NCI-H1092 treated with DMSO at 0.1 percent for 48 hours (cell line): ENCODE measurements at places on chromosomes 1 and 21.

- DNase-seq = peak; percentile 45
Measured at GRCh38 chr1:116345843-116346242, 27.2 kb upstream of the ATP1A1 start.

DNA sequence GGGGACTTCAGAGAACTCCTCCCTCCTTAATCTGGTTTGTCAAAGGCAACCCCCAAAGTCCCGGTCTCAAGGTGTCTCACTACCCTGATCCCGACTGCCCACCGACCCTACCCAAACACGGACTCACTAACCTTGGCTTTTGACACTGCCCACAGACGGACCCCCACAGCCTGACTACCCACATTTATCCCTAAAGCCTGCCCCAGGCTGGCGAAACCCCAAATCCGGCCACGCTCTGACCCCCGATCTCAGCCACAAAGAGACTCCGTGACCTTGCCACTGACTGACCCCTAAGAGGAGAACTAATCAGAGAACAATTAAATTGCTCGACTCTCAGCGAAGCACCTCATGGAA lies 5.2 kb downstream of the ID3 start:
- no peak for DNase-seq

GRCh38 chr1:152880907-152881306 lies 2.8 kb downstream of the SMCP start:
- DNase-seq = no peak

- DNase-seq = peak; percentile 87
Measured at GRCh38 chr1:225767634-225768540, 9.7 kb upstream of the SRP9 start.

GRCh38 chr1:180042988-180043622 lies 88.5 kb downstream of the CEP350 start:
- no peak for DNase-seq

GRCh38 chr1:57353654-57354053 lies 70.2 kb downstream of the DAB1 start:
- DNase-seq = no peak
